ENCODE measurements at places on chromosomes 16 and 17.
A peak's percentile ranks its signal among the peaks of the same experiment; 100 is the strongest.

GRCh38 chr16:69691980-69692911, 34.1 kb downstream of the NQO1 start:
- DNase-seq = peak; percentile 35

- DNase-seq = no peak
These were observed 31.3 kb downstream of the PHLPP2 start for GRCh38 chr16:71693164-71693563.

DNA sequence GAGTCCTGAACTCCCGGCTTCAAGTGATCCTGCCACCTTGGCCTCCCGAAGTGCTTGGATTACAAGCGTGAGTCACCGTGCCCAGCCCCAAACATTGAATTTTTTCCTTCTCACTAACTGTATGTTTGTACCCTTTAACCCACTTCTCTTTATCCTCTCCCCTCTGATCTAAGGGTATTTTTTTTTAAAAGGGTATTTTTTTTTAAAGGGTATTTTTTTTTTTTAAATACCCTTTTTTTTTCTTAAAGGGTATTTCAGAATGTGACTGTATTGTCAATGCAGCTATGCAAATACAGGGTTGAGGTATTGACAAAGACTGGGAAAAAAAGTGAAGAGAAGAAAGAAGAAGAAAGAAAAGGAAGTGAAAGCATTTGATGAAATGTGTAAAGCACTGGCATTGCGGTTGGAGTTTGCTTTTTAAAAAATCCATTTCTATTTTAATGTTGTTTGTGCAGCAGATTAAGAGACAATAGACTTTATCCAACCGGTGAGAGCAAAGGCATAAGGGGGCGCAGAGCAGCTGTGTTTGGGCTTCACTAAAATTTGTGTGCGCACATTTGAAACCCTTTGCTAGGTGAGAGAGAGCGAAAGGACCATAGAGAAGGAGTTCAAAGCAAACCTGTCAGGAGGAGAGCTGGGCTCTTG, 42.4 kb downstream of the SYT17 start:
- DNase-seq = peak; percentile 89

GRCh38 chr17:40548982-40549685, 16.1 kb downstream of the CCR7 start:
- no peak for DNase-seq

DNA sequence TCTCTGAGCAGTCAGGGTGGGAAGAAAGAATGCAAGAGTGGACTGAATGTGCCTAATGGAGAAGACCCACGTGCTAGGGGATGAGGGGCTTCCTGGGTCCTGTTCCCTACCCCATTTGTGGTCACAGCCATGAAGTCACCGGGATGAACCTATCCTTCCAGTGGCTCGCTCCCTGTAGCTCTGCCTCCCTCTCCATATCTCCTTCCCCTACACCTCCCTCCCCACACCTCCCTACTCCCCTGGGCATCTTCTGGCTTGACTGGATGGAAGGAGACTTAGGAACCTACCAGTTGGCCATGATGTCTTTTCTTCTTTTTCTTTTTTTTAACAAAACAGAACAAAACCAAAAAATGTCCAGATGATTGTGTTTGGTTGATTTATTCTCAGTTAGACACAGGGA, 14.1 kb downstream of the IGFBP4 start:
- DNase-seq = no peak

DNA sequence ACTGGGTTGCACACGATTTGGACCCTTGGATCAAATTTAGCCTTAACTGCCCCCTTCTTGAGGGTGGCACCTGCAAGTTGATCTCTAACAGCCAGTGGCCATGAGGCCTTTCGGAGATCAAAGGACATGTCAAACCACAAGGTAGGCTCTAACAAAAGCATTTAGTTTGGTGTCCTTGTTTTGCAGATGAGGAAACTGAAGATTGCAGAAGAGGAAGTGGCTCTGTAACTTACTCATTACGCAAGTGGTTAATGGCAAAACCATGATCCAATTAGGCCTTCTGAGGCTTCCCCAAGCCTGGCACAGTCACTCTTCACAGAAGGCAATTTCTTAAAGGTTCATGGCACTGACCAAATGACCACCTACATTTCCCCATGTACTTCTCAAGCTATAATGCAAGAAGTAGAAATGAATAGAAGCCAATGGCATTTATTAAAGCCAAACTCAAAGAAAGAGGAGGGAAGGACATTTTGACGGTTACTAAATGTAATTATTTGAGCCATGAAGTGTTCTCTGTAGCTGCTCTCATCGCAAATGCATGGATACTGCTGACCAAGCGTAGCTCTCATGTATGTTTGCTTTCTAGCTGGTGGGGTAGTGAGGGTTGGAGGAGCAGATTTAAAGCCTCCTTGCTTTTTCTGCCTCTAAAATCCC, 32.8 kb upstream of the ABCC12 start:
- peak; percentile 50 for DNase-seq

- DNase-seq = no peak
These were observed 65.1 kb downstream of the UTP18 start for GRCh38 chr17:51325471-51325870.

GRCh38 chr17:44473367-44473766, 29.8 kb downstream of the GPATCH8 start:
- DNase-seq = no peak

- no peak for DNase-seq
These were observed 35.5 kb upstream of the PSMD7 start for GRCh38 chr16:74261068-74261467.

- no peak for DNase-seq
These were observed 93.4 kb upstream of the TNRC6A start for GRCh38 chr16:24635900-24636610.

DNA sequence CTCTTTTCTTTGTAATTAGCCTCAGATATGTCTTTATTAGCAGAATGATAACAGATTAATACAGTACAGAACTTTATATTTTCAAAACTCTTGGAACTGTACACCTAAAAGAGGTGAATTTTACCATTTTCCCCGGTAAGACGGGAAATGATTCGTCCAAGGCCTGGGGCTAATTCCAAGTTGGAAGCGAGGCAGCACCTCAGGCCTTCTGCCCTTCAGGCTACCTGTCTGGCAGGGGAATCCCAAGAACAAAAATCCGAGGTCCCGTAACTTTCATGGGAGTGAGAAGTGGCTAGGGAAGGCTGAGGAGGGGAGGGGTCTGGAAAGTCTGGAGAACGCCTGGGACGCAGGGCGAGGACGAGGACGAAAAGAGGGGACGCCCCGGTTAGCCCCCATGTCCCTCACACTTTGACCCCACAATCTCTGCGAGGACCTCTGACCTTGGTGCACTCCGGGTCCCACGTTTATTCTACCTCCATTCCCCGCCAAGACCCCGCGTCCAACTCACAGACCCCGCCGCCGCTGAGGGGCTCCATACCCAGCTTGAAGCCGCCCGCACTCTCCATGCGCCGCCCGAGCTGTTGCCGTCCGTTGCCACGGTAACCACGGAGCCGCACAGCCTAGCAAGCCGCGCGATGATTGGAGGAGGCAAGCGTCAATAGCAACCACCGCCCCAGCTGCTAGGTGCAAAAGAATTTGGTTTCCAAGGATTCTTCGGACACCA, at the start of gene HYDIN:
Gene HYDIN (minus strand): TSS at position 601 of the 724 bp plus-strand sequence. CDS start 43,827 bp downstream, outside the sequence.
- DNase-seq = no peak

- peak; percentile 69 for DNase-seq
These were observed 198.6 kb downstream of the AATF start for GRCh38 chr17:37147301-37147812.

- DNase-seq = no peak
These were observed 132.9 kb upstream of the ANKFN1 start for GRCh38 chr17:56020369-56020768.

DNA sequence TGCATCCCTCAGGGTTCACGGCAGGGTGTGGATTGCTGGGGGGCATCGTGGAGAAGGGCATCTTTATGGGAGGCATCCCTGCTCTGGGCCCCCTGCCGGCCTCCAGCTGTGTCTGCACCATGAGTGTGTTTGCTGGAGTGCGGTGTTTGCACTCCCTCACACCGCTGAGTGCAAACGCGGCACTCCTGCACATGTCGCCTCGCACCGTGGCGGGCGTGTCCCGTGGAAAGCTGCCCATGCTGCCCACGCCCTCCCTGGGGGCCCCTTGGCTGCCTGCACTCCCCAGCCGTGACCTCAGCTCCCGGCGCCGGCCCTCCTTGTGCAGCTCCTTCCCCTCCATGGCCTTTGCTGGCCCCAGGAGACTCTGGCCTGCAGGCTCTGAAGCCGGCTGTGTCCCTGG, 74.6 kb upstream of the ZNF750 start:
- peak; percentile 72 for DNase-seq

GRCh38 chr17:33871720-33872540, 383.2 kb upstream of the CCL2 start:
- DNase-seq = no peak

- no peak for DNase-seq
These were observed 15.0 kb downstream of the CD300E start for GRCh38 chr17:74608511-74608910.

DNA sequence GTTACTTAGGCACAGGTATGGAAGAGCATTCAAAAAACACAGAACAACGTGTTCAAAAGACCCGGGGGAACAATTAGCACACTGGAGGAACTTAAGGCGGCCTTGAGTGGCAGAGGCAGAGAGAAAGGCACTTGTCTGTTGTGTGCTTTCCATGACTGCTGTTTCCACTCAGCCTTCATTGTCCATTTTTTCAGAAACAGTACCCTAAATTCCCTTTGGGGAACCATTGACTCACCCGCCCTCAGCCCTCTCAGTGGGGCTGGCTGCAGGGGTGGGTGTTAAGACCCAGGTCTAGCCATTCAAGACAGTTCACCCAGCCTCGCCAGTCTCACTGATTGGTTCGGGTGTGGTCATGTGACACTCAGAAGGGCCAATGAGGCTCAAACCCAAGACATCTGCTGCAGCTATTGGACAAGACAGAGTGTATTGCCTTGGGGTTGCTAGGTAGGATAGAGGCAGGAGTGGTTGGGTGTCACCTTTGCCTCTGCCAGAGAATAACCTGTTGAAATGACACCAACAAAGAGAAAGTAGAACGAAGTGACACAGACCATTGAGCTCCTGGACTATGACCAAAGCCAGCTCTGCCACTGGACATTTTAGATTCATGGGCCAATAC, 19.6 kb upstream of the CEP20 start:
- peak; percentile 98 for DNase-seq

DNA sequence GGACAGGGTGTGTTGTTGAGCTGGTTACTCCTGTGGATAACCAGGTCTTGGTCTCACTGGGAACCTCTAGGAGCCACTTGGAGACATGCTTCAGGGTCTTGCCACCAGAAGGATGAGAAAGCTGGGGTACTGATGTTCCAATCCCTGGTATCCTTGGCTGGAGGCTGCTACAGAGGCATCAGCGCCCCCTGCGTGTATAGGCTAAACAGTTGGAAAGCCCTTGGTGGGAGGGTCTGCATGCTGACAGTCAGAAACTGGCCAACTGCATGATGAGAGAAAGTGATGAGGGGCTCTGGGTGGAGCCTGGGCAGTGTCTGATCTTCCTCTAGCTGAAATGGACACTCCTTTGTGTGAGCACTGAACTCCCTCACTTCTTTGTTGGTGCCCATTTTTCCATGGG, 536.9 kb downstream of the XYLT1 start:
- no peak for DNase-seq

- peak; percentile 75 for DNase-seq
These were observed 6.2 kb downstream of the PLCG2 start for GRCh38 chr16:81785138-81785924.

DNA sequence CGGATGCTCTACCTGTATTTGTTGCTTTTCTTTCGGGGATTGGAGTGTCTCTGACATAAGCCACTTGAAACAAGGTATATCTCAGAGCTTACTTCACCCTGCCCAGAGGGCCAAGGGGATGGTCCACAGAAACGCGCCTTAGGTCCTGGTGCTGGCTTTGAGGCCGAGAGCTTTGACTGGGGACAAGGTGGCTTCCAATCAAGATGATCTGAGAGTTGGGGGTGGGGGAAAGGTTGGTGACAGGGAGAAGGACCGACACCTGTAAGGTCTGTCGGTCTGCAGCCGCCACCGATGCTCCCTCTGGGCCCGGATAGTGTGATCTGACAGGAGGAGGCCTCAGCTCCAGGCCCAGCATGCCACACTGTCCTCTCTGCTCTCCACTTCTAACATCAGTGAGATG, 21.8 kb upstream of the SPATA32 start:
- no peak for DNase-seq

- DNase-seq = no peak
These were observed 3.9 kb upstream of the NLRC5 start for GRCh38 chr16:56985288-56985961.

DNA sequence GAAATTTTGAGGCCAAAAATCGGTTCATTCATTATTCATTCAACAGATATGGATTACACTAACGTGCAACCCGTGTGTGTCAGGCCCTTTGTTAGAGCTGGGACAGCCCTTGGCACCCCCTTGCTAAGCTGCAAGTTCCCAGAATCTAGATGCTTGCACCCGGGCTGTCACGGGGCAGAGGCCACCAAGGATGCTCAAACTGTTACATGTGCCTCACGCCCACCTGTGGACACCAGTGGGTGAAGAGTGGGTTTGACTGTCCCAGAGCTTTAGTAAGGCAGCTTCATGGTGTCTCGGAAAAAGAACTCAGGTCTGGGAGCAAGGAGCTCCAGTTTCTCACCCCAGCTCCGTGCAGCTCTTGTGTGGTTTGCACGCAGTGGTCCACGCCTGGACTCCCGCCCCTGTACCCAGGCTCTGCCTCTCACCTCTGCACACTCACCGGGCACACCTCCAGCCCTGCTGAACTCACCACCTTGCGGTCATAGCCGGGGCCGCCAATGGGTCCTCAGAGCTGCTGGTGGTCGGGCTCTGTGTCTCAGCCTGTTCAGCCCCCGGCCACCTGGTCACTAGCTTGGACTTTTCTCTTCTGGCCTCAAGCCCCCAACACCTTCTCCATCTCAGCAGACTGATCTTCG, 53.7 kb upstream of the CACNG4 start:
- no peak for DNase-seq

DNA sequence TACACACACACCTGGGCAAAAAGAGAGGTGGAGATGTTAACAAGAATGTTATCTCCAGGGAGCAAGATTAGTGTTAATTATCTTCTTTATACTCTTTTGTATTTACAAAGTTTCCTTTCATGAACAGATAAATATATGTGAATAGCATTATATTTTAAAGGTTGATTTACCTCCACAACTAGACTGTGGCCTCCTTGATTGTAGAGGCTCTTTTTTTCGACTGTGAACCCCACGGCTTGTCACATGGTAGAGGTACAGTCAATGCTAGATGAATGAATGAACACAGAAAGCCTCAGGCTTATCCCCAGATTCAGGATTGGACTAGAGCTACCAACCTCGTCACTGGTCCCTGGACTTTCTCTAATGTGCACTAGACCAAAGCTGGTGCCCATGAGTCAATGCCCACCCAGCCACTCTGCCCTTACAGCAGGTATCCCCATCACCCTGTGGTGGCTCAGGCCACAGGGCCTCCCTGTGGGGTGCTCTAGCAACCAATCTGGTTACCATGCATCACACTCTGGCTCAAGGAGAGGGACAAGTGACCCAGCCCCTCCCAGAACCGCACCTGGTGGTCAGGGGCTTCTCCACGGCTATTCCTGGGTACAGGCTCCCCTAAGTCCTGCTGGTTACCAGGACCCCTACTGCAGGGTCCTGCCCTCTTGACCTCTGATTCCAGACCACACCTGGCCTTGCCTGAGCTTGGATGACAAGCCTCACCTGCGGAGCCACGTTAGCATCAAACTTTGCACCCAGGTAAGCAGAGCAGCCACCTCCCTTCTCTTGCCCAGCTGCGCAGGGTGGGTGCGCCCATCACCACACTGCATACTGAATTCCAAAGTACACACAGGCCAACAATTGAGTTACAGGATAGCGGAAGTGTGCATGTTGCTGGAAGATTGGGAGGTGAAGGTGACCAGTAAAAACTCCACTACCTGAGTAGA, 101.0 kb downstream of the CDYL2 start:
- no peak for DNase-seq

GRCh38 chr17:6257336-6257735, 177.6 kb downstream of the AIPL1 start:
- DNase-seq = no peak

- no peak for DNase-seq
These were observed 3.4 kb upstream of the DHRS13 start for GRCh38 chr17:28906276-28906675.

- DNase-seq = no peak
These were observed 6.2 kb downstream of the PCGF2 start for GRCh38 chr17:38741921-38742410.
